Stimulated activated CD8-positive, alpha-beta memory T cell treated with anti-CD3 and anti-CD28 coated beads, Interleukin-7, amount 100 ng/mL, for 24 hours (primary cell): ENCODE measurements at places on chromosomes 4 and X.

DNA sequence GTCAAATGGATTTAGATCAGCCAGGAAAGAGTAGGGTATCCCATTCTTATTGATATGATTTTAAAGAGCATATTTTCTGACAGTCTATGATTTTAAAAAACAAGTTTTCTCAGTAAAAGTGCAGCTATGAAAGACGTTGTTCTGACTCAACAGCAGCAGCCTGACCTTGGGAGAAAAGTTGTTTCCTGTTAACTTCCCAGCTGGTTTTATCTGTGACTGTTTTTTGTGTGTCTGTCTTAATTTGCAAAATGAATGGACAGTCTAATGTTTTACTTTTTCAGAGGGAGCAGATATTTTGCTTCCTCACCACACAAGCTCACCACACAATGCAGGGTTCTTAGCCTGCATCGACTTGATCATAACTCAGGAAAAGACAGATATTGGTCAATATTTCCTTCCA lies 764 bp upstream of the MTHFD2L start:
- DNase-seq, result no peak

DNA sequence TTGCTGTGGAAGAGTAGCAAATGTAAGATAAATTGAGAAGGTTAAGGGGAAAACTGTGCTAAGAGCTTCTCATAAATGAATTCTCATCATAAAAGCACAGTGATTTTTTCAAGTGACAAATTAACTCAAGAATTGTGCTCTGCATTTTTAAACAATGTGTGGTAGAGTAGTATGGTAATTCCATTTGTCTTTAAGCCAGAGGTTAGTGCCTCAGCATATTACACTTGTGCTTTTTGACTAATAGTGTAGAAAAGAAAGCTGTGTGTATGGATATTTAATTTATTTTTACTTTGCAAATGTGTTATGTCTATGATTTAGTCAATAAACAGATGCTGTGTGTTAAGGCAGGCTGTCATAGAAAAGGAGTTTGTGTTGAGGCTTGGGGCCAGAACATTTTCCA lies 61.0 kb downstream of the FHIP1A start:
- DNase-seq, result no peak

DNA sequence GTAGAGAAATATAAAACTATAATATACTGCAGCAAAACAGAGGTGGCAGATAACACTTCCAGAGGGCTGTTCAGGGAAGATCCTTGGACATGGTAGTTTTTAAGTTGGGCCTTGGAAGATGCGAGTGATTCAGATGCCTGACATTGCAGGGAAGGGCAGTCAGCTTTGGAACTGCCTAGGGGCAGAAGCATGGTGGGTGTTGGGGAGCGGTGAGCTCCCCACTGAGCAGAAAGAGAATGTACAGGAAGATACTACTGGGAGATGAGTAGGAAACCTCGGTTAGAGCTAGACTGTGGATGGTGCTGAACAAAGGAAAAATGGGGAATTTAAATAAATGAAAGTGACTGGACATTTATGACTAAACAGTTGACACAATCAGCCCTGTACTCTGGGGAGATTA lies 24.9 kb upstream of the SEC24B start:
- no peak for DNase-seq

GRCh38 chr4:145887241-145887991 lies 51.2 kb downstream of the ZNF827 start:
- no peak for DNase-seq

GRCh38 chrX:108772549-108772948 lies 36.2 kb upstream of the IRS4 start:
- no peak for DNase-seq

- no peak for DNase-seq
Observed at GRCh38 chr4:27049239-27049829, 188.7 kb downstream of the STIM2 start.

- DNase-seq, result no peak
Observed at GRCh38 chr4:157961229-157961990, 211.4 kb downstream of the GASK1B start.

GRCh38 chr4:79854856-79855502 lies 218.1 kb downstream of the ANTXR2 start:
- DNase-seq, result no peak

DNA sequence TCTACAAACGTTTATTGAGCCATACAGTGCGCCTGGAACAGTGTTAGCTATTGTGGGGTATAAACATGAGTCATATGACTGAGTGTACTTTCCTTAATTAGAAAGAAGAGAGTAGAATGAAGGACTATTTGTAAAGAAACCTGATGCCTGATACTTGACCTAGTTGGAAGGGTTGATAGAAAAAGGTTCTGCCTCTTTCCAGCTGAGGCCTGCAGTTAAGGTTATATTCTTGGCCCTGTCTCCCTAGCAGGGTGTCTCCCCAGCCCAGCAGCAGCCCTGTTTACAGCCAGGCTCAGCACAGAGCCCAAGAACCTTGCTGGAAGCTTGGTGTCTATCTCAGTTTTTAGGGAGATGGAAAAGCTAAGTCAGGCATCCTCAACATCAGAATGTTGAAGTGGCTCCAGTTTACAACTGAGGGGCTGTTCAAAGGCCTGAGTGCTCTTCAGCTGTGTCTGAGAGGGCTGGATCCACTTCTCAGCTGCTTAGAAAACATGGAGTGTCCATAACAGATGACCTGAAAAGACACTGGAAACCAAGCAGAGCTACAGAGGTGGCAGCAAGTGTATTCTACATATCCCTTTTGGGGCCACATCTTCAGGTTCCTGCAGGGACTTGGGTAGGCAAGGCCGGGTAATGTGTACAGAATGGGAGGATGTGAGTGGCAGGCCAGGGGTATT lies 21.6 kb downstream of the NYX start:
- DNase-seq, result no peak

DNA sequence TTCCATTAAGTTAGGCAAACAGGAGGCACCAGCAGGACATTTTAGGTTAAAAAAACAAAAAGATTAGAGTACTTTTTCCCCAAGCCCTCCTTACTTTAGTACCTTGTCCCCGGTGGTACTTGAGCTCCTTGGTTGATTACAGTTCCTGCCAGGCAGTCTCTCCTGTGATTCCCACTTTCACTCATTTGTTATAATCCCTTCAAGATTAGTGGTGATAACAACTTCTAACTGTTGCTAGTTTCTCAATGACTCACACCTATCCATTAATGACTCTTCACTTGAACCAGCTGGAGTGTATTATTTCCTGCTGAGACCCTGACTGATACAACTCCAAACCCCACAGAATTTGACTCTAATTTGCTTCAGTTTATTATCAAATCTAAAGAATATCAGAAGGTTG lies 765.0 kb upstream of the DIAPH2 start:
- DNase-seq, result no peak

DNA sequence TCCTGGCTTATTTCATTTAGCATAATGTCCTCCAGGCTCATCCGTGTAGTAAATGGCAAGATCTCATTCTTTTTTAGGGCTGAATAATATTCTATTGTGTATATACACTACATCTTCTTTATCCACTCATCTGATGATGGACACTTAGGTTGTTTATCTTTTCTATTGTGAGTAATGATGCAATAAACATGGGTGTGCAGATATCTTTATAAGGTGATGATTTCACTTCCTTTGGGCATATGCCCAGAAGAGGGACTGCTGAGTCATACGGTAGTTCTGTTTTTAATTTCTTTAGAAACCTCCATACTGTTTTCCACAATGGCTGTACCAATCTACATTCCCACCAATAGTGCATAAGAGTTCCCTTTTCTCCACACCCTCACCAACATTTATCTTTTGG lies 317.6 kb upstream of the CNKSR2 start:
- no peak for DNase-seq

GRCh38 chr4:96390404-96390803 lies 550.5 kb downstream of the PDHA2 start:
- DNase-seq, result no peak

DNA sequence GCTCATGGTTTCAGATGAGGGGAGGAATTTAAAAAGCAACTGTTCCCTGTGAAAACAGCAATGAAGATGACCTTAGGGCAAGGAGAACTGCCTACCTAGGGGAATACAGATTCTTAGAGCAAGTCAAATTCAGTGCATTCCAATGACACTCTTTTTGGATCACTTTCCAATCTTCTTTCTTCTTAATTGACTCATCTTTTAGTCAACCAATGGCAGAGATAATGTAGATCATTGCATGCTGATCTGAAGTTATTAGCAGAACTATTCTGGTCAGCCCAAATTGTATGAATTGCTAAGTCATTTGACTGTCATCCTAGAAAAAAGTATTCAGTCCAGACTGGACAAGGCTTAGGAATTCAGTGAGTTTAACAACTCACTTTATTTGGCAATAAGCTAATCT lies 12.6 kb upstream of the NR3C2 start:
- no peak for DNase-seq

DNA sequence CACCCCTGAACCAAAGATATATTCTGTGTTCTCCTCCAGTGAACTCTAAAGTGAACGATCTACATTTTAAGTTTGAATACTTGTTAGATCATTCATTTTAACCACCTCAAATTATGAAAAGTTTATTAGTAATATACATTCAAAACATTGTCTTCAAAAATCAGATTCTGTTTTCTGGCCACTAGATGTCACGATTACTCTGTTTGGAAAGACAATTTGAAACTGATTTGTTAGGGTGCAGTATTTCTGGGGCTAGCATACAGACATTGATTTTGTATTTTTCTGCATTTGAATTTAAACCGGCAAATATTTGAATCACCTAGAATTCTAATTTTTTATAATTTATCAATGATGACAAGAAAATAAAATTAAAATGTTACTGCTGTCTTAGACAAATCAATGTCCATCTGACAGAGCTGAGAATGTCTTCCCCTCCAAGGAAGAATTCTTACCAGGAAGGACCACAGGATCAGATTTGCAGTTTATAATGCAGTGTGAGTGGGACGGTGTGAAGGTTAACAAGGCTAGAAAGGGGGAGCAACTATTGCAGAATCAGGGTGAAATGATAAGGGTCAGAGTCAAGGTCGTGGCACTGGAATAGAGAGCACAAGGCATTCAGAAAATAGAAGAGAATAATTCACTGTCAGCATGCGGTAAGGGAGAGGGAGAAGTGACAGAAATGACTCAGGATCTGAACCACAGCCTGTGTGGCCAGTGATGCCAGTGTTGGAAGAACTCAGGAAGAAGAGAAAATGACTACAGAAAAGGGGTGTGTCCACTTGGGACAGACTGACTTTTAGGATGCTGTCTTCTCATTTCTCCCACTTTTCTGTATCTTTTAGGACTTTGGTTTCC lies 91.6 kb downstream of the ANXA10 start:
- no peak for DNase-seq

GRCh38 chr4:95985051-95985450 lies 145.2 kb downstream of the PDHA2 start:
- DNase-seq, result no peak

GRCh38 chrX:38435130-38435529 lies 82.7 kb downstream of the OTC start:
- no peak for DNase-seq

GRCh38 chrX:109739625-109740432 lies 6.8 kb upstream of the ACSL4 start:
- DNase-seq, result no peak

DNA sequence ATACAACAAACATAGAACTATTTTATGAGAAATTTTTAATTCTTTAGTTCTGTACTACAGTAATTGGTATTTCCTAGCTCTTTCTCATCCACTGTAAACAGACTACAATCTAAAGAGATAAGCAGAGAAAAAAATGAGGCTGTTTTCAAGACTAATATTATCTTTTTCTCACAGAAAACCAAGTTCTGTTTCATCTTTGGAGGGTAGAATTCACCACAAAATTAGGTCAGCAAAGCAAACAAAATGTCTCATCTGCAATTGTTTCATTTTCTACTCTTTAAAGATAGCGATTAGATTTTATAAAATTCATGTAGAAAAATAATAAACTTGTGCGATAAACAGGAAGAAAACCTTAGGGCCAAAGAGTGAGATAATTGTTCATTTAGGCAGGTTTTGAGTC lies 10.8 kb downstream of the APOO start:
- DNase-seq, result no peak

- no peak for DNase-seq
Observed at GRCh38 chr4:172596206-172596605, 572.4 kb upstream of the GALNT7 start.

- no peak for DNase-seq
Observed at GRCh38 chr4:833731-834367, 7.9 kb upstream of the CPLX1 start.

- no peak for DNase-seq
Observed at GRCh38 chrX:47587906-47588735, 5.9 kb downstream of the TIMP1 start.

- DNase-seq, result no peak
Observed at GRCh38 chr4:120812216-120812615, 110.3 kb downstream of the PRDM5 start.

GRCh38 chrX:6041630-6042029 lies 187.0 kb downstream of the NLGN4X start:
- DNase-seq, result no peak

GRCh38 chr4:40831146-40831907 lies 81.6 kb downstream of the NSUN7 start:
- DNase-seq, result no peak

GRCh38 chr4:177434667-177435066 lies 7.6 kb downstream of the AGA start:
- DNase-seq, result no peak

DNA sequence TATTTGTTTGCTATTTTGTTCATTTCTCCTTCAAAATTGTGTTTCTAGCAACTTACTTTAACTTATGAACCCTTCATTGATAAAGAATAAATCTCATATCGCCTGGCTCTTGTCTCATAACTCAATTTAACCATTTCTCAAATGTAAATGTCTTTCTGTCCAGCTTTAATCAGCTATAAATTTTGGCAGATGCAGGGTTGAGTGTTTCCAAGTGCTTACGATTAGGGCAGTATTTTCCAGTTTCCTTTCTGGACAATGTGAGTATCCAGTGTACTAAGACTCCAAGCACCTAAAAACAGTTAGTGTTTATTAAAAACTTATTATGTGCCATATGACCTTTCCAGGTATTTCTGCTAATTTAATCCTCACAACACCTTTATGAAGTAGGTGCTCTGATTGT lies 218.6 kb upstream of the GK2 start:
- no peak for DNase-seq

DNA sequence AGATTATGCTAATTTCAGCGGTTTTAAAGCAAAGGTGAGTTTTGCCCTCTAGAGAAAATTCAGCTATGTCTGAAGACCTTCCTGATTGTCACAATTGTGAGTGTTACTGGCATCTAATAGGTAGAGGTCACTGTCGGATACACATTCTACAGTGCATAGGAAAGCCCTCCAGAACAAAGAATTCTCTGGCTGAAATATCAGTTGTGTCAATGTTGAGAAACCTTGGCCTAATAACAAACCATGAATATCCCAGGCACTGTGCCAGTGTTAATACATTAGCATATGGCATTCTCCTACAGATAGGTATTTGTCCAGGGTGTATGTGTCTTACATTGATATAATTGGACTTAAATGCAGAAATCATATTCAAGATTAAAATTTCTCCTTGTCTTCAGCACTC lies 294.3 kb downstream of the FSTL5 start:
- no peak for DNase-seq

- DNase-seq, result no peak
Observed at GRCh38 chr4:6938237-6938636, 28.6 kb downstream of the TBC1D14 start.

GRCh38 chrX:54530357-54530900 lies 410 bp downstream of the GNL3L start:
- no peak for DNase-seq

GRCh38 chrX:130702867-130703707 lies 199.9 kb downstream of the ENOX2 start:
- no peak for DNase-seq
